ENCODE measurements at places on chromosomes 12 and 14. TPM values are rescaled to one million over a fixed set of nuclear protein-coding genes. Genes with fewer than 3 reads are reported as not detected.

- DNase-seq, result no peak
Observed at GRCh38 chr14:22748631-22749068, 17.8 kb upstream of the OXA1L start.

DNA sequence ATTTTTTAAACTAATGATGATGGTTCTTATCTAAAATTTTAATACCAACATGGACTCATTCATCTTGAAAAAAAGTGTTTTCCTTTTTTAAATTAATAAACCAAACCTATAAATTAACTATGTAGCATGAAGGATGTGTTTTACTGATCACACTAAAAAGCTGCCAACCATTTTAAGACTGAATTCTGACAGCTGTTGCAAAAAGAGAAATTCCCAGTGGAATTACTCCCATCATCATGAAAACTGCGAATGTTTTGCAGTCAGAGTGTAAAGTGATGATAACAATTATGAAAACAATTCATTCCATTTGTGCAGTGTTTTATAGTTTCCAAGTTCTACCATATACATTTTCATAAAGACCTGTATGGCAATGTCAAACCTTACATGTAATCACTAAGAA lies 232.8 kb downstream of the SLC2A13 start:
- no peak for DNase-seq

- peak; percentile 58 for DNase-seq
Observed at GRCh38 chr14:50396631-50397389, at the start of gene CDKL1. Gene CDKL1 (minus strand): TSS chr14:50396881. CDS start chr14:50395868, 1,013 bp downstream.

DNA sequence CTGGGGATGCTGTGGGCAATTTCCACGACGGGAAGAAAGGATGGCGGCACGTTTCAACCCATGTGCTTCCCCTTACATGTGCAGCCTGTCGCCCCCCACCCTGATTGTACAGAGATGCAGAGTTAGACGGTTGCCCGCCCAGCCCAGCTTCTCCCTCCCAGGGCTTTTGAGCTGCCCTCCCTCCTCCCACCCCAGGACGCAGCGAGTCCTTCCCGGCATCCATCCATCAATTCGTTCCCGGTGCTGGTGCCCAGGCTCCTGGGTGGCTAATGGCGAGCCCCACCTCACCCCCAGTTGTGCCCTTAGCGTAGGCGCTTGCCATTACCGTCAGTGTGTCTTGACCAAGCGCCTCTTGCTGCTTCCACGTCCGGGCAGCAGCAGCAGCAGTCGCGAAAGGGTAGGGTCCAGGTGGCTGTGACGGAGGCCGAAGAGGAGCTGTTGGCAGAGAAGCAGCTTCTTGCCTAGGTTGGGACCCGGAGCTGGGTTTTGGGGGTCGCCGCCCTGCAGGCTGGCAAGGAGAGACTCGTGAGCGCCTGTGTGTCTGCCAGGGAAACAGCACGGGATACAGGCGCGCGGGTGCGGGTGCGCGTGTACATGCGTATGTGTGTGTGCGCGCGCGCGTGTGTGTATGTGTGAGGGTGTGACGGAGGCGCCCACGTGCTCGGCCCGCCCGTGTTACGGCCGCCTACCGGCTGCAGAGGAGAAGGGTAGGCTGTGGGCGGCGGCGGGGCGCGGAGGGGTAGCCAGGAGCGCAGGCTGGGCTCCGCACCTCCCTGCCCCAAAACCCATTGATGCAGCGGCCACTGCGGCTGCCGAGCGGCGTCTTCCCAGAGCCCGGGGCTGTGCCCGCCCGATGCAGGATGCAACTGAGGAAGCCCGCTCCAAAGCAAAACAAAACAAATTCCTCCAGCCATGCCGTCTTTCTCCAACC lies at the start of gene SLC6A15:
Gene SLC6A15 (minus strand): TSS at position 602 of the 931 bp plus-strand sequence. CDS start 20,679 bp downstream, outside the sequence.
- DNase-seq, result no peak

GRCh38 chr12:80442426-80443222 lies 1.4 kb upstream of the PTPRQ start:
- DNase-seq, result no peak

- no peak for DNase-seq
Observed at GRCh38 chr14:22414876-22415604, 174.0 kb downstream of the DAD1 start.

Gene FAM161B
- 1.2 TPM for total RNA-seq

Gene DIO3
- total RNA-seq, result not detected

DNA sequence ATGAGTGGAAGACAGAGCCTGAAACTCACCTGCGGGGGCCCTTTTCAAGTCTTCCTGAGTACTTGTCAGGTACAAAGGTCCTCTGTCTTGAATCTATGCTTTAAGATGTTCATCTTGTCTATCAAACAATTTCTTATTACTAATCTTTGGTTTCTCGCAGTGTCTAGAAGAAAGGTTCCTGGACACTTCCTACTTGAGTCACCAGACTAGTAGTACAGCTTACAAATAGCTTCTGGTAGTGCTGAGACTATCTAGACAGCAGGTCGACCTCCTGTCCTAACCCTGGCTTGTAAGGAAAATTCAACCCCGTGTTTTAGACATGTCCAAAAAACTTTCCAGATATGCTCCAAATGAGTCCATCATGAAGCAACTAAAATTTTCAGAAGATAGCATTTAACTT lies 11.2 kb upstream of the ARID2 start:
- no peak for DNase-seq

GRCh38 chr12:128542844-128543243 lies 275.9 kb downstream of the TMEM132C start:
- DNase-seq, result no peak

Gene OVCH1
- not detected for total RNA-seq

Gene MAP3K9
- 6.5 TPM for total RNA-seq

Gene RIMKLB
- total RNA-seq, result 2.1 TPM

Gene TMBIM6
- 524 TPM for total RNA-seq

GRCh38 chr12:60834806-60835205 lies 1239.0 kb downstream of the SLC16A7 start:
- DNase-seq, result no peak

DNA sequence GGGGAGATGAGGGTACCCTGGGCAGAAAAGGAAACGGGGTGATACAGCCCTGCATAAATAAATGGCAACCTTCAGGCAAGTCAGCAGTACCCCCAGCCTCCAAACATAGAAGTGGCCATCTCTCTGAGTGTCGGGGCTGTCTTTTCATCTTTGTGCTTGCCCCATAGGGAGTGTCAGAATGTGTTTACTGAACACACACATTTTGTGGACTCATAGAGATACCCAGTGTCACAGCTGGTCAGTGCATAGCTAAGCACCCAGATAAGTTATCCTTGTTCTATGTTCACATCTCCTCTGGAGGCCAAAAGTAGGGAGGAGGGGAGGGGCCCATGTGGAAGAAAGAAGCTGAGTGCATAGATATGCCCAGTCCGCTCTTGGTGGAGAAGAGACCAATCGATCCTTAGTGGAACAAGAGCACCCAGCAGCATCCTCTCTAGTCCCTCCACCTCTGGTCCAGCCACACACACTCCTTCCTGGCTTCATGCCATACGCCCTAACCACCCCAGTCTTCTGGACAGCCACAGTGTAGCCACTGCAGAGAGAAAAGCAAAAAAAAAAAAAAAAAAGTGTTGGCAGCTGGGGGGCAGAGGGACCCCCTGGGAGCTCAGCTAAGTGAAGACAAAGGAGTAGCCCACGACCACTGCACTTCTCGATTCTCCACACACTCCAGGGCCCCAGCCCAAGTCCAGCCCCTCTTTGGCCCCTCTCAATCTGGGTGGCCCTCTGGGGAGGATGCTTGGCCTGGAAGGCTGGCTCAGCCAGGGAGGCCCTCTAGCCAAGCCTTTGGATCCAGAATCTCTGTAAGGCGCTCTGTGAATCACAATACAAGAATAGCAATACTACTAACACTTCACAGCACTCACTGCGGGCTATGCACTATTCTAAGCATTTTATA lies 2.6 kb downstream of the ITGA7 start:
- no peak for DNase-seq

Gene BHLHE41
- total RNA-seq, result not detected

Gene AKT1
- 202 TPM for total RNA-seq

DNA sequence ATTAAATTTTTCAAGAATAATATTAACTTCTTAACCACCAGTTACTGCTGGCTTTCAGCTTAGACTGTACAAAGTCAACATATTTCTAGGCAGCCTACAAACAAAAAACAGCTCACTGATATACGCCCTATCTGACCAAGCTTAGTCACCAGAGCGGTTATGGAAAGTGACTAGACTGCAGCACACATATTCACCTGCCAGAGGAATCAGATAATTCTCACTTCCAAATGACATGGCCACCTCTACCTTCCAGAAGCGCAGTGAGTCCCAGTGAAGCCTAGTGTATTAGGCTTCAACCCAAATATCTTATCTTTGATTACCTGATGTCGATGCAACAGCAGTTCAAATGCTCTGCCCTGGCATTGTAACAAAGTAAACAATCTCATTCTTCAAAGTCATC lies 8.5 kb downstream of the STXBP6 start:
- no peak for DNase-seq

Gene CARMIL3
- total RNA-seq, result 2.9 TPM

Gene RNASE3
- total RNA-seq, result not detected

DNA sequence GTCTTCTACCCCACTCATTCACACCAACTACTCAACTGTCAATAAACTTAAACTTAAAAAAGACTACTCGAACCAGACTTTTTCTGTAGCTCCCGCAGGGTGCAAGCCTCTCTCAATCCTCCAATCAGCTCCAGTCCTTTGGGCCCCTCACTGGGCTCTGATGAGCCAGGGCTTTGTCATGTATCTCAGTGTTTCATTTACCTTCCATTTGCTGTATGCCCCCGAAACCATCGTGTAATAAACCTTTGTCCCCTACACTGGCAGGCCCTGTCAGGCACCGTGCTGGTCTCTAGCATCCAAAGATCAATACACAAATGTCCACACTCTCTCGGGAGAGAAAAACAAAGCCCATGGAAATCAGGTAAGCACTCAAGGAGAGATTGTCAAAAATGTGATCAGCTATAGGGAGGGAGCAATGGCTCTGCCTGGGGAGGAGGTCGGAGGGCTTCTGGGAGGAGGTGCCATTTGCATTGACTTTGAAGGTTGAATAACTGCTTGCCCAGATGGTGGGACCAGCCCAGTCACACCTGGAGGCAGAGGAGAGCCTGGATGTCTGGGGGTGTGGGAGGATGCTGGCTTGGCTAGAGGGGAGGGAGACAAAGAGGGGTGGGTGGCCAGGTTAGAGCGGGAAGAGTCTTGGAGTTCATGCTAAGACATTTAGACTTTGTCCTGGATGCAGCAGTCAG lies 42.1 kb upstream of the DICER1 start:
- peak; percentile 26 for DNase-seq

Gene TAS2R46
- 0.73 TPM for total RNA-seq

DNA sequence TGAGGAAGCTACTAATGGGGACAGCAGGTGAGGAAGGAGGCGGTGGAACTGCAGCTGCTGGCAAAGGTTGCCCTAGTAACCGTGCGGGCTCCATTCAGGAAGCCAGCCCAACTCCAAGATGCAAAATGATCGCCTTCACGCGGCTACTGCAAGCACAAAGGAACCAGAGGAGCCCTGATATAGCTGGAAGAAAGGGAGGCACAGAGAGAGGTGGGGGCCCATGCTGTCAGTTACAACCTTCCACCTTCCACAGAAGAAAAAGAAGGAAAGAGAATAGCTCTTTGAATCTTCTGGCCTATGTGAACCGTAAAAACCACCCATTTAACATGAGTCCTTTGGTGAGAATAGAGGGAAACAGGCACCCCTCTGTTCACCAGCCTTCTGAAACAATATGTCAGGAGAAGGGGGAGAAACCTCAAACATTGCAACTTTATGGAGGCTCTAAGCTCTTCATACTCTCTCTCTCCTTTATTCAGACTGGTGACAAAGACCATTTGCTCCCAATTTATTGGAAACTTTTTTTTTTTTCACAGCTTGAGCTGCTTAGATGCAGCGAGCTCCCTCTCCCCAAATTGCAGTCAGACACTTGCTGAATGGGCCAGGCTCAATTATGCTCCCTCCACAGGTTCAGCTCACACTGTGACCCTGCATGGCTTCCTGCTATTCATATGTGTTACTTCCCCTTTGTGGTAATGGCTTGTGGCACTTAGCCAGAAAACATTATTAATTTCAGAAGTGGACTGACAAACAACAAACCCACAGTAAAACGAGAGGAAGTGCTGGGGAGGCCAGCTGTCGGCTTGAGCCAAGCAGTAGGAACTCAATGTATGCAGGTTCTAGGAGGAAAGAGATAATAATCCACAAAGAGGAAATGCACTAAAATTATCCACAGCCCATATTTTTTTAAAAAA lies 6.2 kb downstream of the DUSP6 start:
- DNase-seq, result peak; percentile 89

Gene ASIC1
- total RNA-seq, result 19.0 TPM

Gene GALNT16
- 0.16 TPM for total RNA-seq

Gene CLEC4C
- total RNA-seq, result not detected

DNA sequence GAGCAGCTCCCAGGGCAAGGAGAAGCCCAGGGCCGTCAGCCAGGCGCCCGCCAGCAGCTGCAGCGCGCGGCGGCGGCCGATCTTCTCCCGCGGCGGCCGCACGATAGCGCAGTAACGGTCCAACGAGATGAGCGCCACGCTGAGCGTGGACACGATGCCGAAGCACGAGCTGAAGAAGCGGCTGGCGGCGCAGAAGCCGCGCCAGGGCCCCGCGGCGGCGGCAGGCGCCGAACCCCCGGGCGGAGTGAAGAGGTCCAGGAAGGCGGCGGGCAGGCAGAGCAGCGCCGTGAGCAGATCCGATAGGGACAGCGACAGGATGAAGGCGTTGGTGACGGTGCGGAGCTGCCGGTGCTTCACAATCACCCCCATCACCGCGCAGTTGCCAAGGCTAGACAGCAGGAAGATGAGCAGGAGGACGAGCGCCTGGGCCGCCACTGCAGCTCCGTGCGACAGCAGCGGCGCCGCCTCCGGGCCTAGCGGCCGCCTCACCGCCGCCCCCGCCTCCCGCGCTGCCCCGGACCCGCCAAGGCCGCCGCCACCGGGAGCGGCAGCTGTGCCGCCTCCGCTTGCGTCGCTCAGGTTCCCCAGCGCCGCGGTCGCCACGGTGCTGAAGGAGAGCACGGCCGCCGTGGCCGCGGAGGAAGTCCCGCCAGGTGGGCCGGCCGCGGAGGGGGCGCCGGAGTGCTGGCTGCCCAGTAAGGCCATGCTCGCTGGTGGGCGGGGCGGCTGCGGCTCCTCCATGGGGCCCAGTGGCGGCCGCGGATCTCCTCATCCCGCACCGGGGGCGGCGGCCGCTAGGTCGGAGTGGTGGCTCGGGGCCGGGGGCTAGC lies 479 bp downstream of the GPR135 start:
- peak; percentile 71 for DNase-seq

GRCh38 chr14:89207925-89208328 lies 209.1 kb downstream of the FOXN3 start:
- DNase-seq, result no peak

Gene KRT5
- not detected for total RNA-seq

DNA sequence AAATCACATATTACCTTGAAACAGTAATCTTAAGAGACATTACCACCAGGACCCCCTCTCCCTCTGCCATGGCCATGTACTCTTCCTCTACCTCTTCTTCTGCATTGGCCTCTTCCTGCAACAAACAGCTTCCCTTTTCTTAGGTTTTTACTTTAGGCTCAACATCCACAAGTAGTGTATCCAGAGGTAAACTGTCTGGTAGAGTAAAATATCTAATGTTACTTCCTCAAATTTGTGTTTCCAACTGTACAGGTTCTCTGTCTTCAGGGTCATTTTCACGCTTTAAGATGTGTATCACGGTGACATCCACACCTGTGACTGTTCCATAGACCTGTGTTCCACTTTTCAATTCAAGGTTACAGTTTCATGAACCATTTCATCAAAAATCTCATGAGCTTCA lies 13.4 kb downstream of the CDK17 start:
- DNase-seq, result no peak

All from activated CD8-positive, alpha-beta memory T cell treated with anti-CD3 and anti-CD28 coated beads, Interleukin-2, amount 10 ng/mL, durations not matched to agents 7 days and 5 days (primary cell).